ENCODE measurements at places on chromosomes 3 and 15.

DNA sequence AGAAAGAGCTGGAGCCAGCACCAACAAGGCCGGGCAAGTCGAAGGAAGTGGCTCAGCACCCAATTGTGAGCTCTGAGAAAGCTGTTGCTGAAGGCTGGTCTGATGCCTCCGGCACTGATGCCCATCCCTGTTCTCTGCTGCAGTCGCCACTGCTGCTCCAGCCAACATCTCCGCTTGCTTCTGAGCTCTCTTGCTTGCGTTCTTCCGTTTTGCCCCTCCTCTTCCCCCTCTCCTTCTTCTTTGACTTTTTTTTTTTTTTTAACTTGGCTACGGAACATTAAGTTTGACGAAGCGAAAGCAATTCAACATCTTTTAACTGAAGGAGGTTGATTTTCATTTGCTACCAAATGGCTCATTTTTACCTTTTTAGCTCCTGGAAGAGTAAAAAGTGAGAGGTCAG is 442.9 kb downstream of the MCTP2 start:
- DNase-seq = no peak

DNA sequence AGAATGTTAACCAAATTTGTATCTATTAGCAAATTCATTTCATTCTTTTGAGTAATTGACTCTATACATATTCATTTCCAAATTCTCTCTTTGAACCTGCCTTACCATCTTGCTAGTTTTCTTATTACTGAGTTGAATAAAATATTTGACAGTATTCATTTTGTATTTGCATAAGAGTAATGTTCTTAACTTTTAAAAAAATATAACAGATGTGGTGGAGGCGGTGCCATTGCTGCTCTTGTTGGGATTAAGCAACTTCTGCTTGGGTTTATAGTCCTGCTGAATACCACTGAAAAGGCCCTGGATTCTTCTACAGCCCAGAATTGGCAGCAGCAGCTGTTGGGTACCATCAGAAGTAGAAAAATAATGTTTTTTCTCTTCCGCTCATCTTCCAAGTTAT is 148.9 kb upstream of the PEX5L start:
- no peak for DNase-seq

GRCh38 chr15:56893364-56893678 is 25.1 kb upstream of the TCF12 start:
- DNase-seq = no peak

DNA sequence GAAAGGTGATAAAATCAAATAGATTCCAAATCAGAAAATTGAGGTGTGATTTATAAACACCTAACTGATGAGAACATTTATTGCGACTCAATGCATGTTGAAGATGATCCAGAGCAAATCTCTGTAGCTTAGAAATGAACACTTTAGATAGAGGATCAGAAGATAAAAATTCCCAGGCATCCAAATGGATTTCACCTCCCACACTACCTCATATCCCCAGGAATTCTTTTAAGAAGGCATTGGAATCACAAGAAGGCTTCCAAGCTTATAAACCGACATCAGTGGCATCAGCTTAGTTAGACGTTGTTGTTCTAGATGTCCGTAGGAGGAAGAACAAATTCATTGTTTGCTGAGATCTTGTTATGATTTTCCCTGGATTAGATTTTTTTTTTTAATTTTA is 154.4 kb downstream of the EBLN2 start:
- DNase-seq = no peak

DNA sequence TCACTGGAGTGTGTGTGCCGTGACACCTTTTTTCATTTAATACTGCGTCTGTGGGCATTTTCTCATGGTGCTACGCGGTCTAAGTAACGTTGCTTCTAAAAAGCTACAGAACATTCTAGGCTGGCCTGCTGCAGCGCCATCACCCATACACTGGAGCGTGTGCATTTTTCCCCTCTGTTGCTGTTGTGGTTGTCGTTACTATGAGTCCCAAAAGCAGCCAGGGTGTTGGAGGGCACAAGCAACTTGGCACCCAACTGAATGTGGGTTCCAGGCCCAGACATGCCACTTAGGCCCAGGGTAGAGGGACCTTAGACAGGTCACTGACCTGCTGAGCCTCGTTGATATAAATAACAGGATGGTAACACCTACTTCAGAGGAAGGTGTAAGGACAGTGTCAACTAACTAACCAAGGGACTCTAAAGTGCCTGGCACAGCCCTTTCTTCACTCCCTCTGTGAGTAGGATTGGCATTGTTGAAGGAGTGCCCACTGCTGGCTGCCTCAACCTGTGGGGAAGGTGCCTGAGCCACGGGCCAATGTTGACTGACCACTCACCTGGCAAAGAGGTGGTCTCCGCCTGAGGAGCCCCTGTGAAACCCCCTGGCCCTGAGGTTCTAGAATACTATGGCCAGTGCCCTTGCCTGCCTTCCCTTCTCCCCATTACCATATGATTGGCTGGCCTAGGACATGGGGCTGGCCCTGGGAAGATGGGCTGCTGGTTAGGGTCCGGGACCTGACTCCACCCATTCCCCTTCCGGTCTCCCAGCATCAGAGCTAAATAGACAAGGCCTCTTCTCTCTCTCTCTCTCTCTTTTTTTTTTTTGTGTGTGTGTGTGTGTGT is 3.5 kb downstream of the CSK start:
- no peak for DNase-seq

DNA sequence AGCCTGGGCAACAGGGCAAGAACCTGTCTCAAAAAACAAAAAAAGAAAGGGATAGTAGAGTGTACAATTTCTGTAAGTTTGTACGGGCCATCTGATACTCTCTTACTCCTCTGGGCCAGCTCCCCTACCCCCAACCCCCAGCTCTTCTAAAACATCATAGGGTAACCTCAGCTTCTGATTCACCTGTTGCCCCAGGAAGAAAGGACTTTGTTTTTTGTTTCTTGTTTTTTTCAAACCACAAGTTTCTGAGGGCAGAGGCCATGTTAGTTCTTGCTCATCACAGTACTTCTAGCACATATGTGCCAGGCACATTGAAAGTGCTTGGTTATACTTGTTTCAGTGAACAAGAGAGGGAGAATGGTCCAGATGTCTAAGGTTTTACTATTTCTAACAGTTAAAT is 20.2 kb downstream of the ATOSA start:
- no peak for DNase-seq

DNA sequence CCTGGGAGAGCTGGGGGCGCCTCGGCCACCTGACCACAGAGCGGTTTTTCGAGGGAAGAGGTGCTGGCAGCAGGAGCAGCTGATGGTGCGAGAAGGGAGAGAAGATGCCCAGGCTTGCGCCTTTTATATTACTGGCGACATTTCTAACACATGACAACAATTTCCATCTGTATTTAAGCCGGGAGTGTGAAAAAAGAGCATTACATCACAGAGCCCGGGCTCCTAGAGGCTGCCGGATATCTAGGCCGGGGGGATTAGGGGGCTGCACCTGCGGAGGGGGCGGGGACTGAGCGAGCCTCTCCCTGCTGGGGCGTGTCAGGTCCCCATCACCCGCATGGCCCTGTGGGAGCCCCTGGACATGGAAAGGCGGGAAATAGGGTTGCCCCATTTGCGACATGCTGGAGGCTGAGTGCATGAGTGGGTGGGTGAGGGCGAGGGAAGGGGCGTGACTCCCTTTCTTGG is 440.7 kb downstream of the MAGI1 start:
- no peak for DNase-seq

- peak; percentile 17 for DNase-seq
Measured at GRCh38 chr3:151305060-151305774, 11.4 kb downstream of the GPR87 start.

DNA sequence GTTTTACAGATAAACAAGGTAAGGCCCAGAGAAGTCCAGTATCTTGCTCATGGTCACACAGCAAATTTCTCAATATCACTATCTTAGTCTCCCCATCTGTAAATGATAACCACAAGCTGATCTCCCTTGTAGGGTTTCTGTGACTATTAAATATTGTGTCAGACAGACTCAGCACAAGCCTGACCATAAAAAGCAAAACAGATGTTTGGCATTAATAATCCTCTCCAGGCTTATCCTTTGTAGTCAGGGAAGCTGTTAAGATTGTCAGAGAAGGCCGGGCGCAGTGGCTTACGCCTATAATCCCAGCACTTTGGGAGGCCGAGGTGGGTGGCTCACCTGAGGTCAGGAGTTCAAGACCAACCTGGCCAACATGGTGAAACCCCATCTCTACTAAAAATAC is 173.2 kb upstream of the PRICKLE2 start:
- DNase-seq = no peak

DNA sequence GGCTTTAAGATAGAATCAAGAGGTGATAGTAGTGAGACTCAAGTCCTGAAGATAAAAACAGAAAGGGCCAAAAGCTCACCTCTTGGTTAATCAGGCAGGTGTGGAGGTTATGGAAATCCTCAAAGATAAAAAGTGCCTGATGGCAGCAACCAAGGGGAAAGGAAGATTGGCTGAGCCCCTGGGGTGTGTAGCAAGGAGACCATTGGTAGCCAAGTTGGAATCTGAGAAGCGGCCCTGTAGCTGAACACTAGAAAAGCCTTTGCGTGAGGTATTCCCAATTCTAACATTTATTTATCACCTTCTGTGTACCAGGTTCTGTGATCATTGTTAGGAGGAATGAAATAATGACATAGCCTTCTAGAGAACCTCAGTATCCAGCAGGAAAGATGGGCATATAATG is 98.9 kb downstream of the ZNF609 start:
- DNase-seq = no peak

DNA sequence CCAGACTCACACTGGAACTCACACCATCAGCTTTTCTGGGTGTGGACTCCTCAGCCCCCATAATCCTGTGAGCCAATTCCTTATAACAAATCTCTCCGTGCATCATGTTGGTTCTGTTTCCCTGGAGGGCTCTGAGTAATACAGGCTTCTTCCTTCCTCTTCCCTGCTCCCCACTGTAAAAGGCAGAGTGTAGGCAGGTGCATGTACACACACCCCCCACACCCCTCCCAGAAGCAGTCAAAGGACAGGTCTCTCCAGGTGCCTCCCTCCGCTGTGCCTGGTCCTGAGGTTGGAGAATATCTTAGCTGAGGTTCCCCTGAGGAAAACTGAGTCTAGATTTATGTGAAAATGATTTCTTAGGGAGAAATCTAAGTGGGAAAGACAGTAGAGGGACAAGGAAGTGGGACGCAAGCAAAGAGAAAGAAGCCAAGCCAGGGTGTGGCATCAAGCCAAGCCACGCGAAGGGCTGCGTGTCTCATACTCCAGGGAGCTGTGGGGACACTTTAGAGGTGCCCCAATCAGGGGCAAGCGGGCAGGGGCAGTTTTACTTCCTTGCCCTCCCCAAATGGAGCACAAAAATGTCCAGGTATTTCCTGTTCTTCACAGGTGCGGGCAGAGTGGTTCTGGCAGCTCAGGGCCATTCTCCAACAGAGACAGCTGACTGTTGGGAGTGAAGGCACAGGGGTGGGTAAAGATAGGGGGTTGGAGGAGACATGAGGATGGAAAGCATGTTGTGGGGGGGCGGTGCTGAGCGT is 86.6 kb downstream of the HMG20A start:
- no peak for DNase-seq

DNA sequence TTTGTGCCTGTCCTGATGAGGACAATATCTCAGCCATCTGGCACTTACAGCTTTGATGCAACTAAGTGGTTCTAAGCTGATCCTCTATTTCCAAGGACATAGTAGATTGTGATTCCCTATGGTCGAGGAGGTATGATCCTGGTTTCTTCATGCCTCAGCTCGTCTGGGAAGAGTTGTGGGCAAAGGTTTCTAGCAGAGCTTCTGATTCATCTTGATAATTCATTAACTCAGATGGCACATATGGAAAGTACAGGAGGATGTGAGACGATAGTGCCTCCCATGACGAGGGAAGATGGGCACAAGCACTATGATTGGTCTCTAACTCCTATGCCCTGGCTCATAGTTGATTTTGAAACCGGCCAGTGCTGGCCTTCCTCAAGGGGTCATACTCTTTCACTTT is 334.2 kb upstream of the SEMA6D start:
- no peak for DNase-seq

DNA sequence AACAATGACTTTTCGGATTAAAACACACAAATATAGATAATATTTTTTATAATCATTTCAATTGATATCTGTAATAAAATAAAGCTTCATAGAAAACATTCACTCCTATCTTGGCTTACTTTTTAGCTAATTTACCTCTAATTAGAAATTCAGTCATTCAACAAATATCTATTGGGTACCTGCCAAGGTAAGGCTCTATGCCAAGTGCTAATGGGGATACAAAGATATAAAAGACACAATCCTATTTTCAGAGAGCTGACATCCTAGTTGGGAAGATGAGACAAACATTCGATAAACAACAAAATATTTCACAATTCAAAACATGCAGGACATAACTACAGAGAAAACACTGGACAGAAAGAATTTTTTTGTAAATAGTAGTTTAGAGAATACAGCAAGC is 63.3 kb downstream of the ULK4 start:
- no peak for DNase-seq

- DNase-seq = no peak
Measured at GRCh38 chr3:150236316-150237082, 171.6 kb upstream of the TSC22D2 start.

- no peak for DNase-seq
Measured at GRCh38 chr3:98808071-98808470, 44.9 kb downstream of the ST3GAL6 start.

DNA sequence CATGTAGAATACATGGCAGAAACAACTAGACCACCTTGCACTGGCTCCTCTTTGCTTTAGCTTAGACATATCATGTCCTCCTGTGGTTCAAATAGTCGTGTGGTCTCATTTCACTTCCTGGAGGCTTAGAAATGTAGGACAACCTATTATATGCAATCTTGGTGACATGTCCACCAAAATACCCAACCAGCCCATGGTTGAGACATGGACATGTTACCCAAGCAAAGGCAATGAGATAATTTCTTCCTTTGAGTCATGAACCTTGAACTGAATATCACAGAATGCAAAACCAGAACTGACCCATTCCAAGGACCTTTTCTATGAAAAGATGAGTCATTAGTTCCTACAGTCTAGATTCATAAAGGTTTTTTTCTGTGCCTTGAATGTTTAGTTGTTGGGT is 309.0 kb upstream of the MDFIC2 start:
- no peak for DNase-seq

- DNase-seq = no peak
Measured at GRCh38 chr15:89657686-89658200, 2.5 kb upstream of the KIF7 start.

- no peak for DNase-seq
Measured at GRCh38 chr3:72174040-72174439, 389.1 kb upstream of the PROK2 start.

GRCh38 chr3:122920986-122921385 is 106.6 kb downstream of the SEMA5B start:
- no peak for DNase-seq

- DNase-seq = no peak
Measured at GRCh38 chr3:72144773-72145505, 360.0 kb upstream of the PROK2 start.

DNA sequence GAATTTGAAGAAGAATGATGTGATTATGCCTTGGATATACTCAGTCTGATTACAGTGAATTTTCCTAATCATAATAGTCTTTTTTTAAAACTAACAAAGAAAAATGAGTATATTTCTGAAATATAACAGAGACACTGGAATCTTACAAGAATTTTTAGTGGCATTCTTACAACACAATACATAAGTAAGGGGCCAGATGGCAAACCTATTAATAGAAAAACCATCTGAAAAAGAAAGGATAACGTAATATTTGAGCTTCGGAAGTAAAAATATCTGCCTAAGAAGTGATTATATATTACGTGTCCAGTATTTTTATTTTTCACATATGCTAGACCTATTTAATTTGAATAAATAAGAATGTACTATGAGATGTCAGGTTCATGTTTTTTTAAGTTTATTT is 452.8 kb downstream of the NAALADL2 start:
- DNase-seq = no peak

GRCh38 chr3:138125548-138126221 is 6.5 kb downstream of the A4GNT start:
- DNase-seq = no peak

- DNase-seq = no peak
Measured at GRCh38 chr3:61181874-61182273, 69.4 kb downstream of the FHIT start.

Measured in HAP-1 (cell line).